ENCODE measurements at places on chromosomes 2 and 18. TPM values are rescaled to one million over a fixed set of nuclear protein-coding genes. Genes with fewer than 3 reads are reported as not detected.

The COL4A3 gene
- total RNA-seq = 86.5 TPM

The TSHZ1 gene
- total RNA-seq = 18.7 TPM

The GULP1 gene
- total RNA-seq = 34.0 TPM

The C2orf78 gene
- not detected for total RNA-seq

The NETO1 gene
- total RNA-seq = 0.39 TPM

GRCh38 chr2:180291552-180292421 is 284.7 kb upstream of the CWC22 start:
- H3K4me3 ChIP-seq = no peak overlapping the region
- no peaks in the 10 kb centered on the region for H3K27me3 ChIP-seq
- no peaks in the 10 kb centered on the region for H3K36me3 ChIP-seq
- no peak overlapping the region for H3K27ac ChIP-seq
- no peaks in the 10 kb centered on the region for H3K4me1 ChIP-seq

DNA sequence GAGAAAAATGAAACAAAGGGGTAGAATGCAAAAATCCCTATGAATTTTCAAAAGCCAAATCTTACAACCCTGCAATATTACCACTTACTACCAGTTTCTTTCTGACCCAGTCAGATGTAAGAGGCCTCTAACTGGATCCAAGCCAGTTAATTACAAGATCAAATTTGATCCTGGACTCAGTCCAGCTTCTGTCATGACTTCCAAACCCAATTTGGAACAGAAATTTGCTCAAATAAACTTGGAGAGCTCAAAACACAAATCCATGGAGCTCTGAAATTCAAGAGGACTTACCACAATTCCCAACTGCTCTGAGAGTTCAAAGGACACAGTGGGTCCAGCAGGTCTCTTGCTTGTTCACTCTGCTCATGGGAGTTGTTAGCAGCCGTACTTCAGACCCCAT is 1271.7 kb upstream of the SLC39A10 start:
- no peak overlapping the region for H3K27ac ChIP-seq
- H3K4me1 ChIP-seq = no peaks in the 10 kb centered on the region

GRCh38 chr18:40355726-40356125 is 1599.3 kb upstream of the PIK3C3 start:
- H3K4me1 ChIP-seq = peaks cover 20% of the 10 kb centered on the region
- DNase-seq = no peak
- no peaks in the 10 kb centered on the region for H3K36me3 ChIP-seq
- no peak overlapping the region for H3K4me3 ChIP-seq
- H3K27ac ChIP-seq = no peak overlapping the region
- no peaks in the 10 kb centered on the region for H3K27me3 ChIP-seq

DNA sequence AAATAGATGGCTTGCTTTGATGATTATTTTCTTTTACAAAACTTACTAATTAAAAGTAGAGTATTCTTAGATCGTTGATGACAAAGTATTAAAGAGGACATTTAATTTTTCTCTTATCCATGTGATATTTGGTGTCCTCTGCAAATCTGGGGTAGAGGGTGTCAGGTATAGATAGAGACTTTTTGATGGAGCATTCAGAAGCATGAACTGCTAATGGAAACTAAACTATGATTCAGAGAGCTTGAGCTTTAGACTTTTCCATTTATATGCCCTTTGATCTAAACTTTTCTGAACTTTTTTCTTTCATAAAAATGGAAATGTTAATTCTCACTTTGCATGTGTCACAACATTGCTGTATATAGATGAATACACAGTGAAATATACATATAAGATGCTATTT is 619.7 kb downstream of the PLCL1 start:
- H3K36me3 ChIP-seq = no peaks in the 10 kb centered on the region
- H3K27me3 ChIP-seq = no peaks in the 10 kb centered on the region
- no peaks in the 10 kb centered on the region for H3K4me1 ChIP-seq

DNA sequence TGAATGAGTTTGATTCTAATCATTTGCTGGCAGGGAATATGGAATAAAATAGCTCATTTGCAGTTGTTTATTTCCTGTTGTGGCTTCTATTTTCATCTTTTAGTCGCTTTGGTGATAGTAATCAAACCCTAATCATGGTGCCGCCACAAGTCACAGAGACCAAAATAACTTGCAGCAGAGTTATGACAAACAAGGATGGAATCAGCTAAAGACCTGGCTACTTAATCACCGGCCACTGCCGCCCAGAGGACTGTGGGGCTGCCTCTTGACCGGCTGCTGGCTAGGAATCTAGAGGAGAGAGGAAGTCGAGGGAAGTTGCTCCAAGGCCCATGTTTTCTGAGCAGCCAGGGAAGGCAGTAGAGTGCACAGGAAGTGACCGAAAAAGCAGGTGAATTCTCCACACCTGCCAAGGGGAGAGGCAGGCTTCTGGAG is 5.1 kb upstream of the SMAD7 start:
- H3K27ac ChIP-seq = peak overlapping the region; percentile 57
- DNase-seq = peak; percentile 80
- H3K36me3 ChIP-seq = no peaks in the 10 kb centered on the region
- no peak overlapping the region for H3K4me3 ChIP-seq

DNA sequence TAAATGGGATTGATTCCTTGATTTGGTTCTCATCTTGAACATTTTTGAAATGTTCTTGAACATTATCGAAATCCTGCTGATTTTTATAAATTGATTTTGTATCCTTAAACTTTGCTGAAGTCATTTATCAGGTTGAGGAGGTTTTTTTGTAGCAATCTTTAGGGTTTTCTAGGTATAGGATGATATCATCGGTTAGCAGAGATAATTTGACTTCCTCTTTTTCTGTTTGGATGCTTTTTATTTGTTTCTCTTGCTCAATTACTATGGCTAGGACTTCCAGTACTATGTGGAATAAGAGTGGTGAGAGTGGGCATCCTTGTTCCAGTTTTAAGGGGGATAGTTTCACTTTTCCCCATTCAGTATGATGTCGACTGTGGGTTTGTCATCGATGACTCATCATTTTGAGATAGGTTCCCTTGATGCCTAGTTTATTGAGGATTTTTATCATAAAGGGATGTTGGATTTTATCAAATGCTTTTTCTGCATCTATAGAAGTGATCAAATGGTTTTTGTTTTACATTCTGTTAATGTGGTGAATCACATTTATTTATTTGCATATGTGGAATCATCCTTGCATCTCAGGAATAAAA is 201.5 kb upstream of the ZSWIM2 start:
- no peak overlapping the region for H3K27ac ChIP-seq
- no peak for DNase-seq
- no peaks in the 10 kb centered on the region for H3K36me3 ChIP-seq
- H3K4me3 ChIP-seq = no peak overlapping the region

DNA sequence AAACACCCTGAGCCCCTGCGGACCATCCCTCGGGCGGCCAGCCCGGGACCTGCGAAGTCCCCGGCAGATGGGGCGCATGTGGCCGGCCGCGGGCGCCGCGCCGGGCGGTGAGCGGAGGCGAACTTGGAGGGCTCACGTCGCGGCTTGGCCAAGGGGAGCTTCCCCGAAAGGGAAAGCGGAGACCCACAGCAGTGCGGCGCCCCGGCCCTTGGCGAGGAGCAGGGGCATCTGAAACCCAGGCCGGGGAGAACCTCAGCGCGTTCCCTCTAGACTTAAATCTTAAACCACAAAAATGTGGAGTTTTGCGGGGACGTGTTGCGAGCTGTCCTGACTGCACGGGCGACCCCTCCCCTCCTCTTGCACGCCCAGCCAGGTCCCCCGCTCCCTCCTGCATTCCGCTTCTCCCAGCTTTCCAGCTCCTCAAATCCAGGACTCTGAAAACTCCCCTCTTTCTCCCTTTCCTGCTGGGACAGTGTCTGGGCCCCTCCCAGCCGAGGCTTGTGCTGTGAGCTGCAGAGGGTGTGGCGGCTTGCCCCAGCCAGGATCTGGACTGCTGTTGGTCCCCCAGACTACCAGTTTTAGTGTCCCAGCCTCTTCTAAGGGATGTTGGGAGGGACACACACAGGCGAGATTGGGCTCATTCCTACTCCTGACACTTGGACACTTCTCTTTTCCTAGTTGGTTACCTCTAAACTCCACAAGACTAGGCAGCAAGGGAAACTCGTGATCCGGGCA is 1.3 kb downstream of the FMNL2 start:
- peak; percentile 68 for DNase-seq
- no peaks in the 10 kb centered on the region for H3K27me3 ChIP-seq
- H3K36me3 ChIP-seq = no peaks in the 10 kb centered on the region
- peak overlapping the region; percentile 91 for H3K27ac ChIP-seq
- H3K4me3 ChIP-seq = peak overlapping the region; percentile 43

DNA sequence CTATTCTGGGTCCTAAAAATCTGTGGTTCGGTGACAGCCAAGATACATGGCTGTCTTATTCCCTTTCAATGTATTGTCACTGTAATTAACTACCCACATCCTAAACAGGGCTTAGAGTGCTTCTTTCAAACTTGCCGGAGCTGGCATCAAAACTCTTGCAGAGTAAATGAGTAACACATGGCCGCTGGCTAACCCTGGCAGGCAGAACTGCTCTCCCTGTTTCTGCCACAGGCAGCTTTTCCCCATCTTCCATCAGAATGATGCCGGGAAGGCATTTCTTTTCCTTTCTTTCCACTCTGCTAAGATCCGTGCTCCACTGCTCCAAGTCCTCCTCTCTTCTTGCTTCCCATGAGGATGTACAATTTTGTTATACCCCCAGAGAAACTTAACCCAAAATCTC is 54.8 kb upstream of the PTPRM start:
- H3K27ac ChIP-seq = no peak overlapping the region
- no peak overlapping the region for H3K4me3 ChIP-seq
- no peaks in the 10 kb centered on the region for H3K27me3 ChIP-seq
- no peaks in the 10 kb centered on the region for H3K36me3 ChIP-seq

DNA sequence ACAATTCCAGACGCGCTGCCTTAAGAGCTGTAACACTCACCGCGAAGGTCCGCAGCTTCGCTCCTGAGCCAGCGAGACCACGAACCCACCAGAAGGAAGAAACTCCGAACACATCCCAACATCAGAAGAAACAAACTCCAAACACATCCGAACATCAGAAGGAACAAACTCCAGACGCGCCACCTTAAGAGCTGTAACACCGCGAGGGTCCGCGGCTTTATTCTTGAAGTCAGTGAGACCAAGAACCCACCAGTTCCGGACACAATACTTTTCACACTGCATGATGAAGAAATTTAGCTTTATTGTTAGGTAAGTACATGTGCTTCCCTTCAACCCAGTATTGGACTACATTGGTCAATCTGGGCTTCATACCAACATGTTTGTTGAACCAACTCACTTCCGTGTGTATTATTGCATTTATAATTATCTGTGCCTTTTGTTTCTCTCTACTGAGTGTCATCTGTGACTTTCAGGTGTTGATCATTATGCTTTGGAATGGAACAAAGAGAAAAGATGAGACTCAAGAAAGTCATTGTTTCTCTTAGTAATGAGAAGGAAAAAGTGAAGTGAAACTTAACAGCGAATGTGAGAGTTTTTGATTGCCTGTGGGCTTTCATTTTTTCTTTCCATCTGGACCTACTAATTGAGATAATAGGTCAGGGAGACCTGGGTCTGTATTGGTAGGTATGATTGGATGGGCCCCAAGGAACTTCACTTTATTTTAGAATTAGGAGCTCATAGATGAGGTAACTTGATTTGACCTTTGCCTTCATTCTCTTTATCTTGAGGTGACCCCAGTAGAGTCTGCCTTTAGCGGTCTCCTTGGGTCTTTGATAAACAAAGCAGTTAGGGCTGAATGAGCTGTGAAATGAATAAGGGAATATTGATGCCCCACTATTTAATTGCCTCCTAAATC is 76.1 kb upstream of the CAVIN2 start:
- DNase-seq = no peak
- H3K4me1 ChIP-seq = peaks cover 6% of the 10 kb centered on the region
- H3K27ac ChIP-seq = no peak overlapping the region
- H3K27me3 ChIP-seq = no peaks in the 10 kb centered on the region
- H3K36me3 ChIP-seq = no peaks in the 10 kb centered on the region

GRCh38 chr18:75307530-75307929 is 96.9 kb downstream of the TSHZ1 start:
- DNase-seq = no peak
- no peak overlapping the region for H3K27ac ChIP-seq
- no peaks in the 10 kb centered on the region for H3K36me3 ChIP-seq
- no peak overlapping the region for H3K4me3 ChIP-seq

DNA sequence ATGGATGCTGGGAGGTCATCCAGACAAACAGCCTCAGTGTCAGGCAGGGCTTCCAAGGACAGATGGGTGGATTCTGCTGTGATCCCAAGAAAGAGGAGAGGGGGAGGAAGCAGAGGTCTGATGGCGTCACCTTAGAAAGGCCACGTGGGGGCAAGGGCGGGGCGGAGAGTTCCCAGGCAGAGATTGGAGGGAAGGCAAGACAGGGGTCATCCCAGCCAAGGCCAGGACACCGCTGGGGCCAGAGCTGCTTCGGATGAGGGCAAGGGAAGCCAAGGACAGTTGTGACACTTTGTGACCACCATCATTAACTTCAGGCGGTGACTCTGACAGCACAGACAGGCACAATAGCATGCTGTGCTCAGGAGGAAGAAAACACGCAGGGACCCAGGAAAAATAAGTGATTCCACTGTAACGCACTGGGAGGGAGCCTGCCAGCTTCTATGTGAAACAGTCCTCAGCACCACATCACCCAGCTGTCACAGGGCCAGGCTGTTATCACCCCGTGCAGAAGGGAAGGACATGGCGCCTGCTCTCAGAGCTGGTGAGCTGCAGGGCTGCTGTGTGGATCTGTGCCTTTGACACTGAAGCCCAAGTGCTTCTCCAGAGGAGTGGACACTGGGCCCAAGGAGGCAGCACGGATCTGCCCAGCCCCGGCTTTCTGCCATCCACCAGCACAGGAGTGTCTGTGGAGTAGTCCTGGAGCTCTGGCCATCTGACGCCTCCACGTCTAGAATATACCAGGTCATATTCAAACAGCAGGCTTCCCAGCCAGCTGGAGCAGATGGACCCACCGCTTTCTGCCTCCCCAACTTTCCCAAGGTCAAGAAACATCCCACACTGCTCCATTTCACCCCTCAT is 204.1 kb downstream of the NDUFA10 start:
- no peak overlapping the region for H3K4me3 ChIP-seq
- no peak for DNase-seq
- no peaks in the 10 kb centered on the region for H3K36me3 ChIP-seq
- H3K27ac ChIP-seq = no peak overlapping the region
- H3K27me3 ChIP-seq = no peaks in the 10 kb centered on the region

GRCh38 chr2:133434959-133435668 is 133.1 kb downstream of the NCKAP5 start:
- H3K27me3 ChIP-seq = no peaks in the 10 kb centered on the region
- no peak overlapping the region for H3K4me3 ChIP-seq
- peak overlapping the region; percentile 22 for H3K27ac ChIP-seq

DNA sequence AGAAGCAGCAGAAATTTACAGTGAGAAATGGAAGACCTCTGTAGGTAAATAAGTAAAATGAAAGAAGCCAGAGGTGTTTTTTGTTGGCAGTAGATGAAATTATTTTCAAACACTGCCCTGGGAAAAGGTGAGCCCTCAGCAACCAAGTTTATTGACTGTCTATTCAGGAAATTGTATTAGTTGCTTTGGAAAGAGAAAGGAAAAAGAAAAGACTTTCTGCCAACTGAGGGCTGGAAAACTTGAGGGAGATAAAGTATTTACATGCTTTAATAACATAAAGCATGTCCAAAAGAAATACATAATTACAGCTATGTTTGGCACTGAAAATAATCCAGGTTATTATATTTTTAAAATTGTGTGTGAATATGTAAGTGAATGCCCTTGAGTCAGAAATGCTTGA is 14.7 kb downstream of the CRIM1 start:
- no peak for DNase-seq
- no peak overlapping the region for H3K27ac ChIP-seq
- H3K4me3 ChIP-seq = no peak overlapping the region
- H3K36me3 ChIP-seq = no peaks in the 10 kb centered on the region
- H3K27me3 ChIP-seq = no peaks in the 10 kb centered on the region

All from thyroid gland (tissue), 4 donors.